ENCODE measurements at places on chromosomes 5 and 9. TPM values are rescaled to one million over a fixed set of nuclear protein-coding genes. Genes with fewer than 3 reads are reported as not detected.

CYSRT1 gene
- total RNA-seq = 1.9 TPM

SOHLH1 gene
- total RNA-seq = not detected

GPX8 gene
- 20.2 TPM for total RNA-seq

GRCh38 chr9:123401879-123402513, 46.0 kb downstream of the CRB2 start:
- DNase-seq = no peak

GRCh38 chr5:170986598-170986997, 124.8 kb downstream of the RANBP17 start:
- no peak for DNase-seq

DNA sequence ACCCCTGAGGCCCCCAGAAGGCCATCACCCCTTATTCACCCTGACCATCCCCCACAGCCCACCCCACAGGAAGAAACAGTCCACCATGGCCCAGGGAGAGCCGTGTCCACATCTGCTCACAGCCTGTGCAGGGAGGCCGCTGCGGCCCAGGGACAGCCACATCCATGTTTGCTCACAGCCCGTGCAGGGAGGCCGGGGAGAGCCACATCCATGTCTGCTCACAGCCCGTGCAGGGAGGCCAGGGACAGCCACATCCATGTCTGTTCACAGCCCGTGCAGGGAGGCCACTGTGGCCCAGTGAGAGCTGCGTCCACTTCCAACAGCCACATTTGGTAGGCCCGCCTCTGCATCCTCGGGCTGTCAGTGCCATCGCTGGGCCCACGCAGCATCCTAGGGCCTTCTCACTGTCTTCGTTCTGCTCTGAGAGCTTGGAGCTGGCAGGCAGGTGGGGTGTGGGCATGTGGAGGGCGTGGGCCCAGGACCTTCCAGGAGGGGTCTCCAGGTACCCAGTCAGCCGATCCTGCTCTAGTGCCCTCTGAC, 38.1 kb downstream of the LPCAT1 start:
- no peak for DNase-seq

- no peak for DNase-seq
Observed at GRCh38 chr9:121503444-121503843, 3.8 kb upstream of the GGTA1 start.

DNA sequence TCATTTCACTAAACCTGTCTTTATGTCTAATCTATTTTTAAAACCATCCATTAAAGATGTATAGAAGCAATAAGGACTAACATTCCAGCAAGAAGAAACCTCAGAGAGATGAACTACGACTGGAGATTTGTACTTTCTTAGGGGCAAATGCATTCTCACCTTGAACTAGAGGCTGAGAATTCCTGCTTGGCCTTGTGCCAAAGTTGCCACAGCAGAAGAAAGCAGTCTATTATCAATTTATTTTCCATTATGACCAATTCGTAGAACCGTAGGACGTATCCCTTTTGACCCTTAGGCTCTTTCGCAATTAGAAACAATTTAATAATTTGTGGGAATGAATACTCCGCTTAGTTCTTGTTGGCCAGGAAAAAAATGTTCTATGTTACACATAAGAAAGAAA, 1647.4 kb upstream of the CDH9 start:
- no peak for DNase-seq

DNA sequence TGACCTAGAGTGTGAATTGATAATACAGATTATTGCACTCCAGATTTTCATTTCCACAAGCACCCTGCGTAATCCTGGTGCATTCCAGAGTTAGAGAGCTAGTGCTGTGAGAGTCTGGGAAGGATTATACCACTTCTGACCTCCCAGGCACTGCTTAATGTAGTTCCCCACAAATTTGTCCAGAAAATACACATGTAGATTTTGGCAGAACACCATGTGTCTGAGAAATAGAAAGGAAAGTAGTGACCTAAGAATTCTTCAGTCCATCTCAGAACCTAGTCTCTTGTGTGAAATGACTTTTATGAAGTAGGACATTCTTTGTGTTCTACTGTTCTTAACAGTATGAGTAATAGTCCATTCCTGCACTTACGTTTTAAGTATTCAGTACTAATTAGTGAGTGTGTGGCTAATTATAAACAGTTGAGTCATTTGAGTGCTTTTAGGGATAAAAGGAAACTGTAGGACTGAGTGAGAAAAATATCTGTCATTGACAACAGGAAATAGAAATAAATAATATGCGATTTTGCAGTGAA, 27.8 kb upstream of the PTPDC1 start:
- no peak for DNase-seq
